ENCODE measurements at places on chromosomes 13 and 19.

DNA sequence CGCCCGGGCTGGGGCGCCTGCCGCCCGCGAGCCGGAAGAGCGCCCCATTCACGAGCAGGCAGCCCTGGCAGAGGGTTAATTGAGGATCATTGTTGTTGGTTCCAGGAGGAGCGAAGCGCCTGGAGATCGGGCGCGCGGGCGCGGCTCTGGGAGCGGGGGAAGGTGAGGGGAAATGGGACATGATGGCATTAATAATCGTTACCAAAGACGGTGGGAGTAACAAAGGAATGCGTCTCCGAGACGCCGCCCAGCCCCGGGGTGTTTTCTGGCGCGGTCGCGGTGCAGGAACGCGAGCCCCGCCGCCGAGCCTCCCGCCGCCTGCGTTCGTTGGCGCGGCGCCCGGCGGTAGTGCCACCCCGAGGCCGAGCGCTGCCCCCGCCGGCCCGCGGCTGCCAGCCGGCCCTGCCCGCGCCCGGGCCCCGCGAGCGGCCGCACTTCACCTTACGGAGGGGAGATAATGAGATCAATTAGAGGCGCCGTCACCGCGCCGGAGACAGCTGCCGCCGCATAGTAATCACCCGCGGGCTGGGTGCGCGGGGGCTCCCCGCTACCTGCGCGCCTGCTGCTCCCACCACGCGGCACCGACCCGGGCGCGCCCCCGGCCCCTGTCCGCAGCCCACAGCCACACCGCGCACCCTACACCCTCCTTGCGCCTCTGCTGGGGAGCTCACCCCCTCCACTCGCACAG lies 2.8 kb downstream of the ZNF536 start:
- DNase-seq = no peak

DNA sequence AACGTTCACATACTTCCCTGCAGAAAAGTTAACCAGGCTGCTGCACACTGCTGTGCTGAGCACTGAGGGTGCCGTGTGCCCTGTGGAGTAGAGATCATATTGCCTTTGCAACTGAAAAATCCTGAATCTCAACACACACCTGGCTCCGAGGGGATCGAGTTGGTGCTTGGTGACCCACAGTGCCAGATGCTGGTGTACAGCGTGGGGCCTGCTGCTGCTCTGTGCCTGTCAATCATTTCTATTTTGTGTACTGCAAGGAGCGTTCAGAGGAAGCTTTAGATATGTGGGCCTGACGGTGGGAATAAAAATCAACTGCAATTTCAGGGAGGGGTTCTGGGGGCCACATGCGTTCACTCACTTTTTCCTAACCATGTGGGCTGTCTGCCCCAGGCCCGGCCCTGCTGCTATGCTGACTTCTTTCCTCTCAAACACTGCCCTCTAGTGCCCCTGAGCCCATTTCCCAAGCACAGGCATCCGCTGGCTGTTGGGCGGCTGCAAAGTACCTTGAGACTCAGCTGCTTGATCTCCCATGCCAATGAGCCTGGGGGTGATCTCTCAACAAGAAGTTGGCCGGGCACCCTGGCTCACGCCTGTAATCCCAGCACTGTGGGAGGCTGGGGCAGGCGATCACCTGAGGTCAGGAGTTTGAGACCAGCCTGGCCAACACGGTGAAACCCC lies 9.7 kb upstream of the LENG8 start:
- DNase-seq = no peak

- DNase-seq = no peak
These were observed 533.6 kb downstream of the MYO16 start for GRCh38 chr13:109163037-109163379.

DNA sequence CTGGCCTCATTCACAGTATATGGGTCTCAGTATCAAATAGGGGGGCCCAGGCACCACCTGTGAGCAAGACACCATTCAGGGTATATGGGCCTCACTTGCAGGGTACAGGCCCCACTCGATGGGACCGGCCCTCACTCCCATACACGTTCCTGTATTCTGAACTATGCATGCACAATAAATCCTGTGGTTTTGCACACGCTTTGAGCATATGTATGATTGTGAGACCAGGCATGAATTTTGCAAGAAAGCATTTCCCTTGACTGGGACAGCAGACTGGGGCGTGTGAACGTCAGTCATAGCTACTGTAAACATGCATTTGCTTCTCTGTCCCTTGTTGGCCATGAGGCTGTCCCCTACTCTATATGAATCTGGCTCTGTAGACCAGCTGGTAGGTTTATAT lies 637 bp upstream of the PNMA8B start:
- no peak for DNase-seq

- DNase-seq = no peak
These were observed 36.7 kb downstream of the USPL1 start for GRCh38 chr13:30654430-30654829.

DNA sequence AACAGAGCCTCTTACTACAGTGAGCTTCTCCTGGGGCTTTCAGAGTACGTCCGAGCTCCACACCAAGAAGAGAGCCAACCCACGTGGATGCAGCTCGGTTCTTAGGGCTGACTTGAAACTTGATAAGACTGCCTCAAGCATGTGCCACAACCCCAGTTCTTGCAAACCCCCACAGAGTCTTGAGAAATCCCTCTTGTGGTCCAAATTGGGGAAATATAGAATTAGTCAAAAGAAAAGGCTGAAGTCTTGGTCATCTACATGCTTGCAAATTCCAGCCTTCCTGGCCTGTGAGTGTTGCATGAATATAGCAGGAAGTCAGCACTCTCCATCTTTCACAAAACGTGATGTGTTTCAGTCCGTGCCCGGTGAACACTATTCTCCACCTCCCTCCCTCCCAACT lies 95.2 kb downstream of the GGACT start:
- no peak for DNase-seq

GRCh38 chr13:97497400-97497799 lies 63.4 kb downstream of the RAP2A start:
- no peak for DNase-seq

DNA sequence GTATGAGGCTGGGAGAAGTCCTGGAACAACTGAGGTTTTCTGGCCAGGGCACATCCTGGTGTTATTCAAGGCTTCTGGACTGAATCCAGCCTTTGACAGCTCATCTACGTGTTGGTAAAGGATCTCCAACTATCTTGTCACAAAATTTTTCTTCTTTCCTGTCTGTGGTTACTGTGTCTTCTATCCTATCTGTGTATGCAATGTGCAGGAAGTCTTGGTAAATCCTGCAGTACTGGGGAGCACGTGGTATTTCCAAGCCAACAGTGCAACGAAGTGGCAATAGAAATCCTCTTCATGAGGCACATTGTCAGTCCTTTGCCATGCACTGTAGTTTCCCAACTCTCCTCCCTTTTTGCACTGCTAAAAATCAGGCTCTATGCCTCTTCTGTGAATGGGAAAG lies 86.7 kb downstream of the ZNF100 start:
- DNase-seq = no peak

DNA sequence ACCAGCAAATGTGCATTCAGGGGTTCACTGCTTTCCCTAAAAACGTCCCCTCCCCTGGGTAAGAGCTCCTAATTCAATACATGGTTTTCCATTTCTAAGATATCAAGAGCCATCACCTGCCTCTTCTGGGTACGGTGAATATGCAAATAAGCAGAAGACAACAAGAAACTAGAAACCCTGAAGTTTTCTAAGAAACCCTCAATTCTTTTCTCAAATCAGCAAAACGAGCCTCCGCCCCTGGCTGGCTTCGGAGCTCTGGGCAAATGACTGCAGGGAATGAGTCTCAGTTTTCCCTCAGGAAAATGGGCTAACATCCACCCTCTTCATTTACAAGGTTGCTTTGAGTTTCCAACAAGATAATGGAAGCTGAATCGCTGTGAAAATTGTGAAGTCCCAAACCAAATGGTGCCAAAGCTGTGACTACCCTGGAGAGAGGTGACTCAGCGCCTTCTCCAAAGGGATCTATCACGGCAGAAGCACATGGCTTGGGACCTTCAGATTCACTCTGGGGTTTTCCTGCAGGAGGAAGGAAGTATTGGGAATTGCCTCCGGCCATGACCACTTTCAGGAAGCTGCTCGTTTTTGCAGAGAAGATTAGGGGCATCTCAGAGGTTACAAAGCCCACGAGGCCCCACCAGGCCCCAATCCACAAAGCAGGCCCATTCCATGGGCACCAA lies 26.6 kb downstream of the KLF2 start:
- no peak for DNase-seq

- DNase-seq = no peak
These were observed 10.4 kb upstream of the GIPR start for GRCh38 chr19:45657520-45658167.

DNA sequence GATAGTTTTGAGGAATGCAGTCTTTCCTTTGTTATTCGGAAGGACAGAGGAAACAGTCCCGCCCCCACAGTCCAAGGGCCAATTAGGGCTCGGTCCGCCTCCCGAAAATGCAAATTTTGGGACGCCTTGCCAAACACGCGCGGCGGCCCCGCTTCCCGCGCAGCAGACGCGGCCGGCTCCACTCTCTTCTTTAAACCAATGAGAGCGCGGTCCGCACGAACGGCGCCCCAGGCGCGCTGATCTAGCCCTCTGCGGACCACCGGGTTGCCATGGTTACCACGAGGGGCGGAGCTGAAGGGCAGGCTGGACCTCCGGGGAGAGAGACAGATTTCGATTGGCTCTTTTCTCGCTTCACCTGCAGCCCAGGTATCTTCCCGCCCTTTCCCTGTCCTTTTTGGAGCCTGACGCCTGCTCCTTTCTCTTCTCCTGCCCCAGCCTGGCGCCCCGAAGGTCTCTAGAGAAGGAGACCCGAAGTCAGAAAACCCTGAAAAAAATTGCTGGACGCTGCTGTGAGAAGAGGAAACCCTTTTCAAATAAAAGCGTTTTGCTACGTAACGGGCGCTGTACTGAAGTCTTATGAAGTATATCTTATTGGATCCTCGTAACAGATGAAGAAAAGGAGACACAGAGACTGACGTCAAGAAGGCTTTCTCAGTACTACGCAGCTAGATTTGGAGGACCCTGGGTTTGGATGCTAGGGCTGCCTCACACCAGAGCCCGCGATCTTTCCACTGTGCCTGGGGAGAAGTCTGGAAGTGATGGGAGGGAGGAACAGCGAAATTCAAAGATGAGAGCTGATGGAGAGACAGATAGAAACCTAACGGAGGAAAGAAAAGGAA lies 2.0 kb downstream of the PTH2 start:
- peak; percentile 26 for DNase-seq

- DNase-seq = no peak
These were observed 104.2 kb downstream of the UBL3 start for GRCh38 chr13:29746148-29746677.

- no peak for DNase-seq
These were observed 44.9 kb upstream of the DCUN1D2 start for GRCh38 chr13:113535381-113535781.

DNA sequence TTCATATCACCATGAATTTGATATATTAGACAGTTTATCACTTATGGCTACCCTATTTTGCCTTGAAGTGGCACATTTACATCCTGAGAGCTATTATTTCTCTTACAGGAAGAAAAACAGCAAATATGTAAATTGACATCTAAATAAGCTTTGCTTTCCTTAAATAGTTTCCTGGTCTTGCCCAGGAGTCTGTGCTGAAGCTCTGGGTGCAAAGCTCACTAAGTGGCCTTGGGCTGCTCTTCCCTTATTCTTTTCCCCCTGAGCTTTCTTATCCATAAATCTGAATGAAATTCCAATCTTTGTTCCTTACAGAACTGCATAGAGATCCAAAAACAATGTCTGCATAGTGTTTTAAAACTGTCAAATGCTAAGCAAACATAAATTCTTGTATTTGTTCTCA lies 56.3 kb downstream of the TNFSF13B start:
- no peak for DNase-seq

Measured in NCI-H460 (cell line).